NCI-H748 treated with DMSO at 0.1 percent for 48 hours (cell line): ENCODE measurements at places on chromosomes 11 and 22.
A peak's percentile ranks its signal among the peaks of the same experiment; 100 is the strongest.

GRCh38 chr11:59857439-59858434, 8.6 kb downstream of the TCN1 start:
- no peak for DNase-seq

DNA sequence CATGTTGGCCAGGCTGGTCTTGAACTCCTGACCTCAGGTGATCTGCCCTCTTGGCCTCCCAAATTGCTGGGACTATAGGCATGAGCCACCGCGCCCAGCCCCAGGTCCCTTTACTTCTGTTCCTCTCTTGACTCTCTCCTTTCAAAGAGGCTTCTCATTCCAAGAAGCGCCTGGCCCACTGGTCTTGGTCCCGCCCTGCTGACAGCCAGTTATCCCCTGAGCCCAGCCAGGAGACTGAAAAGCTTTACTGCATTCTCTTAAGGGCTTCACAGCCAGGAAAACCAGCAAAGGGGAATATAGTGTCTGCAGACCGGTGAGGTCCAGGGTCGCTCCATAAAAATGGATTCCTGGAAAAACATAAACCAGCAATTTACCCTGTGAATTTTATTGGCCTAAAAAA, 68.3 kb downstream of the NFAM1 start:
- DNase-seq, result no peak

DNA sequence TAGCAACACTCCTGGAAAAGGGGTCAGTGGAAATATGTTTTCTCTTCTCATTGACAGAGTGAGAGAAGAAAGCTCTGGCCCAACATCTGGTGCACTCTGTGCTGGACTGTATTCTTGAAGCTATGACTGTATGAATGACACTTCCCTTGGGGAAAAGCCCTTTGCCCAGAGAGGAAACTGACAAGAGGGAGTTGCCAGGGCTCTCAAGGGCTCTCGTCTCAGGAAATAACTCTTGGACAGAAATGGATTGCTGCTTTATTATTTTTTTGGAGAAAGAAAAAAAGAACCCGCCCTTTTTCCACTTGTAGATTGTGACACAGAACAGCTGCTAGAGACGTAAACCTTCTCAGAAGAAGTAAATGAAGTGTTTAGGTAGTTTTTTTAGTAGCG, 11.4 kb downstream of the ETS1 start:
- no peak for DNase-seq

DNA sequence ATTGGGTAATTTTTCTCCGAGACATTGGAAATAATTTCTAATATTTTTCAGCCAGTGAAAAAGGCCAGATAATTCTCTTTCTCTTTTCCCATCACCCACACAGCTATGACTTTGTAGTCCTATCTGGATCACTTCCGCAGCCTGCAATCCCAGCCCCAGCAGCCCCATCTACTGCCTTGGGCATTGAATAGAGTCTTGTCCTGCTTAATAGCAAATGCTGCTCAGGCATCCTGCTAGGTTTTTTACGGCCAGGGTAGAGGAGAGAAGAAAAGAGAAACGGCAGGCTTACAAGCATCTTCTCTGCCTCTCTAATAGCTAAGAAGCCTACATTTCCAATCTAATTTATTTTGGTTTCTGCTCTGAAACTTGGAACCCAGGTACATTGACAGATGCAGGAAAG, 154.3 kb upstream of the B3GAT1 start:
- no peak for DNase-seq

GRCh38 chr11:76918941-76919386, 58.2 kb downstream of the ACER3 start:
- DNase-seq, result peak; percentile 61

GRCh38 chr11:4543561-4543960, 1.4 kb upstream of the OR52M1 start:
- DNase-seq, result no peak

- no peak for DNase-seq
Measured at GRCh38 chr11:118275176-118275575, 11.1 kb upstream of the MPZL2 start.

- DNase-seq, result no peak
Measured at GRCh38 chr22:45597460-45598192, 74.0 kb upstream of the ATXN10 start.

GRCh38 chr22:41563051-41563711, 2.4 kb downstream of the CSDC2 start:
- no peak for DNase-seq

GRCh38 chr11:116224154-116224888, 548.5 kb downstream of the BUD13 start:
- peak; percentile 17 for DNase-seq

DNA sequence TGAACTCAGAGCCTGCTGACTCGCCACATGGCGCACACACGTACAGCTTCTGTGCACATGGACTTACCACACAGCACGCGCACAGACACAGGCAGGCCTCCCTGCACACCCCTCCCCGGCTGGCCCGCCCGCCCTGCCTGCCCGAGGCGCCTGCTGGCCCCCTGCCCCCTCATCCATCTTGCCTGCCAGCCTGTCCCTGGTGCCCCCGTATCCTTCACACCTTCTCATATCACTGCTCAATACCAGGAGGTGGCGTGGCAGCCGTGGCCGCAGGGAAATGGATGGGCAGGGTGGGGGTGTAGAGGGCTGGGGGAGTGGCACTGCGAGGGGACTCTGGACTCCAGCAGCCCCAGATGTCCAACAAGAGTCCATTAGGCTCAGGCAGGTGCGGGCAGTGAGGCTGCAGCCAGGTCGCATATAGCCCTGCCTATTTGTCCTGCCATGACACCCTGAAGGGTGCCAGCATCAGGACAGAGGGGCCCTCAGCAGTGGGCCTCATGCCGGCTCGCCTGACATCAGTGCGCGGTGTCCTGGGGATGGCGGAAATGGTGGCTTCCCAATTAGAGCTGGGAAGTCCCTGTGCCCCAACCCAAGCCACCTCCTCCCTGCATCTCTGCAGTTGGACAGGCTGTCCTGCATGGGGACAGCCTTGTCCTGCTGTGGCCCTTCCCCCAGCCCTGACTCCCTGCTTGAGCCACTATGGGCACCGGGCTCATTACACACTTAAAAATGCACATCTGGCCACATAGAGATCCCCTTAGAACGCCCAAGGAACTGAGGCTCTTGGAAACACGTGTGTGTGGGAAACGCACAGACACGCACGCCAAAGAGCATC, 2.0 kb upstream of the TBX10 start:
- no peak for DNase-seq

GRCh38 chr11:123061403-123062157, at the start of gene HSPA8:
Gene HSPA8, minus strand, starts transcription at chr11:123062136. Its CDS starts 812 bp downstream, at chr11:123061324.
- peak; percentile 38 for DNase-seq

GRCh38 chr22:26169315-26170111, at the start of gene SEZ6L:
Gene SEZ6L, plus strand, starts transcription at chr22:26169462. Its CDS starts 208 bp downstream, at chr22:26169670.
- no peak for DNase-seq

- DNase-seq, result no peak
Measured at GRCh38 chr11:69290806-69291205, 3.1 kb upstream of the MYEOV start.

GRCh38 chr11:110314366-110315095, 18.1 kb upstream of the RDX start:
- no peak for DNase-seq

DNA sequence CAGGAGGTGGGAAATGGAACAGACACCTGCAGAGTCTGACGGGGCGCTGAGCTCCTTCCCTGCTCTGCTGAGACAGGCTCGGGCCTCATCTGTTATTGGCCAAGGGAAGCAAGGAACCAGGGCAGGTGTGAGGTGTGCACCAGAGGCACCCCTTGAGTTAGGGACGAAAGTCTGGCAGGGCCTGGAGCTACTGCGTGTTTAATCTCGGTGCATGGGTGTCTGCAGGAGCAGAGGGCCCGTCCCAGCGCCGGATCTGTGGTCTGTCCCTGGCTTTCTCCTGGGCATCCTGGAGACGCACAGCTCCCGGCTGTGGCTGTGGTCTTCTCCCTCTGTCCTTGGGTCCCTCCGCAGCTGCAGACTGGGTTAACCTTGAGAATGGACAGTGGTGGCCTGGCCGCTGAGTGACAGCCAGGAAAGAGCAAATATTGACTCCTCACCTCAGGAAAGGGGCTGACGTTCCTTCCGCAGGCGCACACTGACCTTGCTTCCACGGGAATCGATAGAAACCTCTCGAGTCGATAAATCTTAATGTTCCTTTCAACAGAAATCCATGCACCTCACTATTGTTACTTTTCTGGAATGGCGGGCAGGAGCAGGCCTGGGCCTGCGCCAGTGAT, 975.6 kb downstream of the BRD1 start:
- DNase-seq, result no peak

GRCh38 chr11:68200639-68201038, 12.5 kb downstream of the KMT5B start:
- DNase-seq, result no peak

DNA sequence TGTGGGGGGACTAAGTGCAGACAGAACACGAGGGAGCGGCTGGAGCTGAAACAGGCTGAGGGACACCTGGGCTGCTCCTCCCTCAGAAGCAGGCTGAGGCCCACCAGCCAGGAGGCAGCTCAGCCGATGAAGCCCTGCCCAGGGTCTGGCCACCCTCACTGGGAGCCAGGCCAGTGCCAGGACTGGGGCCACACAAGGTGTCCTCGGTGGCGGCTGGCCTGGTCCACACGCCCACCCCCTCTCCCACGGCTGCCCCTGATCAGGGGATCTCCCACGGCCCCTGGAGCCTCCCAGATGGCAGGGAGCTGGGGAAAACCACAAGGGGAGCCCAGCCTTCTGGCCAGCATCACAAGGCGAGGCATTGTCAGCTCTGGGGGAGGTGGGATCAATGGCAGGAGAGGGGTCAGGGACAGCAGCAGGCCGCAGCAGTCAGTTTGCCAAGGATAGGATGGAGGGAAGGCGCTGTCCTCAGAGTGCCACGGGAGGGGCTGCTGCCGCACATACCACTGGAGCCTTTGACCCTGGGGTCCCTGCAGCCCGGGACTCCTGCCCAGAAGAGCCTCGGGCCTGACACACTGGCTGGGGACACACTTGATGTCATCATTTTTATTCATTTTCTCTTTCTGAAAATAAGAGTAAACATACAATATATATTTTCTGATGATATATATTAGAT, 11.7 kb upstream of the RASL10A start:
- no peak for DNase-seq

- DNase-seq, result no peak
Measured at GRCh38 chr11:1529286-1529685, 42.7 kb upstream of the MOB2 start.

GRCh38 chr11:70628176-70628854, 230.0 kb downstream of the CTTN start:
- DNase-seq, result no peak

DNA sequence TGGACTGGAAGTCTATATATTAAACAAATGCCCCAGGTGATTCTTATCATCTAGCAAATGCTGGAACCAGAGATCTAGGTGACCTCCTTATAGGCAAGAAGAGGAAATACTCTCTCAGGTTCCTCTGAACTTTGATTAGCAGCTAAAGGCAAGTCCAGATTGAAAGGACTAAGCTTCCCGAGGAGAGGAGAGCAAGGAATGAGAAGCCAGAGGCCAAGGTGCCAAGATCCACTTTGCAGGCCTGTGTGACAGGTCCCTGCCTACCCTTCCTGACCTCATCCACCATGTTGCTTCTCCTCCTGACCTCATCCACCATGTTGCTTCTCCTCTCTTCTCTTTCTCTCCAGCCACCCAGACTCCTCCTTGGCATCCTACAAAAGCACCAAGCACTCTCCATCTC, 173.2 kb downstream of the LARGE1 start:
- no peak for DNase-seq

DNA sequence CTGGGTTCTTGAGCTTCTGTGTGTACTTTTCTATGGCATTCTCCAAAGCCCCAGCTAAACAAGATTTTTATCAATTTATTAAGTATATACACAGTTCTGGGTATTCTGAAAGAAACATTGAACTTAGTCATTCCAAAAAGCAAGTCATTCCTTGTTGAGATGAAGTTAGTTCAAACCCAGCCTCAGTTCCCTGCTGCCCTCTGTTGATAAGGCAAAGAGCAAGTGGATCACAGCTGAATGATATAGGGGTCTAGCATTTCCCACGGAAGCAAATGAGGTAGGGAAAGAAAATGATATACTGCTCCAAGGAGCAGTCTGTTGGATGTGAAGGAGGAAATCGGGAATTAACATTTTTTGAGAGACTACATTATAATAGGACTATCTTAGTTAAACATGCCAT, 841.8 kb upstream of the TENM4 start:
- DNase-seq, result no peak

- no peak for DNase-seq
Measured at GRCh38 chr11:61071208-61071681, 31.0 kb upstream of the CD5 start.

DNA sequence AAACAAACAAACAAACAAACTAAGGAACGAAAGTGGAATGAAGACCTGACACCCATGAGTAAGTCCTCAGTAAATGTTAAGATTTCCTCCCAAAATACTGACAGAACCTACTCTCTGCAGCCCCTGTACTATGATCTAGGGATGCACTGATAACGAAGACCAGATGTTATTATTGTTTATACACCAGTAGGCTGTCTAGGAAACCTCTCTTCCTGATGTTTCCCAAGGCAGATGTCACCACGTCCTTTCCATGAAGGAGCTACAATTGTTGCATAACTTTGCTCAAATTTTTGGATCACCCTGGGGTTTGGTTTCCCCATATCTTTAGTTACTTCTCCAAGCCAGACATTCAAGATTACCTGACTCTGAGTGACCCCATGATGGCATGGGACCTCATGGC, 340.7 kb downstream of the MIAT start:
- no peak for DNase-seq

DNA sequence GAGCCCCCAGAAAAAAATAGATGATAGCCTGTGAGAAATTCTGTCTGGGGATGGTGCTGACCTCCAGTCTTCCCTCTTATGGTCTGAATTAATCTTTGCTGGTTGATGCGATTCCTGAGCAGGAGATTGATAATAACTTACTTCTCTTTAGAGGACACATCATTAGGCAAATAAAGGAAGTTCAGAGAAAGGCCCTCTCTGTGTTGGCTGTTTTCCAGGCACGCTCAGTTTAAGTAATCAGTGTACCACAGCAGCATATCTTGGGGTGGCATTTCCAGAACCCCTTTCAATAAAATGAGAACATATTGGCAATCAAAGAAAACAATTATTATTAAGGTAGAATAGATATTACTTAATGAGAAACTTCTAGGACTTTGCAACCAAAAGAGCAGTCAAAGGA, 1129.3 kb upstream of the RAG2 start:
- no peak for DNase-seq

DNA sequence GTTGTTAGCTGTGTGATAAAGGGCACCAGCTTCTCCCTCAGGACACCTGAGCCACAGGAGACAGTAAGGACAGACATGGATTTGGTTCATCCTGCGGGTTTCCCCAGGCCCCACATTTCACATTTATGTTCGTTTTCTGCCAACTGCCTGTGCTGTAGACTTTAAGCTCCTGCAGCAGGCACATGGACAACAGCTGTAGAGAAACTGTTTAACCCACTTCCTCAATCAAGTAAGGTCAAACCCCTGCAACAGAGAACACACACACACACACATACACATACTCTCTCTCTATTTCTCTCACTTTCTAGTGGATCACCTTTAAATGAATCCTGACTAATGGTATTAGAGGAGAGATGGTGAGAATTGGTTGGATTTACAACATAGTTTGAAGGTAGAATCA, 90.7 kb downstream of the C11orf87 start:
- DNase-seq, result no peak

DNA sequence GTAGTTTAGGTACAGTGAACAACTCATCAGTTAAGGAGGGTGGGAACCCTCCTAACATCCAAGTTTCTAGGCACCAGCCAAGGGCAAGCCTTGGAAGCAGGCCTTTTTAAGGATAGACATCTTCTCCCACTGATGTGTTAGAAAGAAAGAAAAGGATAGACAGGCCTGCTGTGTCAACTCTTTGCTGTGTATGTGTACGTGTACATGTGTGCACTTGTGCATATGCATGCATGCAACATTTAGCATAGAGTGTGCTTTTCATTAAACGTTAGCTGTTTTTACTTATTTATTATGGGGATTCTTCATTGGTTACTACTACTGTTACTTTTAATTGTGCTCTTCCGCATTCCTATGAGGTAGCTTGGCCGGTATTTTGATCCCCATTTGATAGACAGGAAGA, 36.1 kb downstream of the RNF169 start:
- no peak for DNase-seq
